Effector memory CD4-positive, alpha-beta T cell (primary cell): ENCODE measurements at places on chromosomes 6 and 20.

DNA sequence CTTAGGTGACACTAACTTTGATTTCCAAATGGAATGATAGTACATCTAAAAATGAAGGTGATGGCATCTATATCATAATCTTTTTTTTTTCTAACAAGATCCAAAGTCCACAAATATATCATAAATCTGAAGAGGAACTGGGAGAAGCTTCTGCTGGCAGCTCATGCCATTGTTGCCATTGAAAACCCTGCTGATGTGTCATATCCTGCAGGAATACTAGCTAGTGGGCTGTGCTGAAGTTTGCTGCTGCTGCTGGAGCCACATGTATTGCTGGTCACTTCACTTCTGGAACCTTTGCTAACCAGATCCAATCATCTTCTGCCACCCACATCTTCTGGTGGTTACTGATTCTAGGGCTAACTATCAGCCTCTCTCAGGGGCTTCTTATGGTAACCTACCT lies 27.4 kb upstream of the KHDC1 start:
- no peak for DNase-seq

GRCh38 chr6:89048288-89048923 lies 32.1 kb upstream of the PNRC1 start:
- DNase-seq = no peak

DNA sequence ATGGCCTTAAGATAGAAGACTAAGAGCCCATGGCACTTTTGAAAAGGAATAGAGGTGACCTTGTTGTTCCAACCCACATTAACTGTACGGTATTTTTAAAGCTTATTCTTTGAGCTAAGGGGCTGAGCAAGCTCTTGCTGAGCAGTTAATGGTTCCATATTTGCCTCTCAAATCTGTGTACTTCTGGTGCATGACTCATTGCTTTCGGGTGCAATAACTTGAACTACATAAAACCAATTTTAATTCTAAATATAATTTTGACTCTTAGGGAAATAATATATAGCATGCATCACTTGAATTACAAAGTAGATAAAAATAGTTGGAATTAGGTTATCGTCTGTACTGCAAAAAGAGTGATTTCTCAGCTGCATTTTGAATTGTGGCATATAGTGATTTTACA lies 348.1 kb upstream of the CITED2 start:
- no peak for DNase-seq

- no peak for DNase-seq
Measured at GRCh38 chr6:169166896-169167580, 86.6 kb downstream of the THBS2 start.

GRCh38 chr6:16244869-16245451 lies 6.6 kb downstream of the GMPR start:
- DNase-seq = no peak

DNA sequence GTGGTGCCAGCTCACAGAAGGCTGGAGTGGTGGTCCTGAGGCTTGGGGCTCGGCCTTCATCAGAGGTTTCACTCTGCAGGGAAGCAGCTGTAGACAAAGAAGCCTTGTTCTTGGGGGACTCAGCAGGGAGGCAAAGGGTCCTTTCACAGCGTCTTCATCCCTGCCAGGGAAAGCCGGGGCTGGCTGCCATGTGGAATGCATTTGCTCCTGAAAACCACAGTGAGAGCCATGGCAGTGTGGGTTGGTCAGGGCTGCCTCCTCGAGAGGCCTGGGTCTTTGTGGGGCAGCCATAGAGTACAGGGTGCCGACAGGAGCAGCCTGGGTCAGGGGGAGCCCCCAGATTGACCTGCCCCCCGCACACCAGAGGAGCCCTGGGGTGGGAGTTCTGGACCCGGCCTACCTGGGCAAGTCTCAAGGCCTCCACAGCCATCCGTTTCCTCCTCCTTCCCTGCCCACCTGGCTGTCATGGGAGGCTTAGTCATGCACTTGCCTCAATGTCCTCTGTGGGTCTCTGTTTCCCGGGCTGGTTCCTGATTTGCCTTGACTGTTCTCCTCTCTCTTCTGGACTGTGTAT lies 144.0 kb downstream of the CDC5L start:
- no peak for DNase-seq

- DNase-seq = no peak
Measured at GRCh38 chr6:22848121-22848520, 278.8 kb downstream of the HDGFL1 start.

- no peak for DNase-seq
Measured at GRCh38 chr6:163945808-163946207, 531.3 kb downstream of the QKI start.

- DNase-seq = no peak
Measured at GRCh38 chr20:9407805-9408421, 106.5 kb upstream of the LAMP5 start.

GRCh38 chr6:113351173-113351834 lies 505.8 kb upstream of the MARCKS start:
- no peak for DNase-seq

- no peak for DNase-seq
Measured at GRCh38 chr6:79392094-79392493, 145.1 kb downstream of the LCA5 start.

- DNase-seq = no peak
Measured at GRCh38 chr6:45289751-45290514, 38.2 kb upstream of the RUNX2 start.

DNA sequence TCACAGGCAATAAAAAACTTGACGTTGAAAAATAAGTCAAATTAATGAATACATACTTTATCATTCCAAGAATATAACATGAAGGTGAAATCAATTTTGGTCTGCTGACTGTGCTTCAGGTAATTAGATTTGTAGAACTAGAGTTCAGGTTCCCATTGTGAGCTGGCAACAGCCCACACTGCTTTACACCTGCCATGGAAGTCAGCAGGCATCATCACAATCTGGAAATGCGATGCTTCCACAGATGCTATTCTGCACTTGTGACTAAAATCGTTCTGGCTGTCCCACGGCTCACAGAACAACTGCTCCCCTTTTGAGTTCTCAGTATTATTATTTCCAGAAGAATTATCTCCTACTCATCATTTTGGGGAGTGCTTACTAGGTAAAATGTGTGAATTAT lies 62.6 kb upstream of the THEMIS start:
- no peak for DNase-seq

DNA sequence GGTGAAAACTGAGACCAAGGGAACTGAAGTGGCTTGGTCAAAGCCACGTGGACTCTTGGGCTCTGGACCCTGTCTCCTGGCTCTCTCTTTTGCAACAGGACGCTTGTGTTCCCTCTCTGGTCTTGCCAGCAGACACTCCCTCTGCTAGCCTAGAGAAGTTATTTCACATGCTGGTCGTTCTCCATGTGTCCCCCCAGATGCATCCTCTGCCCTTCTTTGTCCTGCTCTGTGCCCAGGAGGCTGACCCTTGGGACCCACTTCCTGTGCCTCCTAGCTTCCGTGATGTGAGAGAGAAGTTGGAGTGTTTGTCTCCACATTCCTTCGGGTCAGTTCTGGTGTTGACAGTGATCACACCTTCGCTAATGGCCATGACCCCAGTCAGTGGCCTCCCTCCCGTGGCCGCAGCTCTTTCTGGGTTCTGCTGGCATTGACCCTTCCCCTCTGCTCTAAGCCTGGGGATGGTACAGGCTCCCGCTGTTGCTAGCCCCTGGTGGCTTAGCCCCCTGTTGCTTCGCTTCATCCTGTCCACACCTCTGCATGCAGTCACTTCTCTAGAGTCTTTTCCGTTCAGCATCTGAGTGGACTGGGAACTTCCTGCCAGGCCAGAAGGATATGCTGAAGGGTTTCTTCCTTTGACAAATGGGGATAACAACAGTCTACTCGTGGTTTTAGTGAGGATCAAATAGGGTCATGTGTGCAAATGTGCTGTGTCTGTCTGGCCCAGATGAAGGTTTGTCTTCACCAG lies 70.1 kb upstream of the BMP2 start:
- DNase-seq = no peak

GRCh38 chr6:119183457-119183856 lies 105.0 kb upstream of the FAM184A start:
- DNase-seq = no peak

- DNase-seq = no peak
Measured at GRCh38 chr6:153102605-153103318, 28.3 kb downstream of the RGS17 start.

DNA sequence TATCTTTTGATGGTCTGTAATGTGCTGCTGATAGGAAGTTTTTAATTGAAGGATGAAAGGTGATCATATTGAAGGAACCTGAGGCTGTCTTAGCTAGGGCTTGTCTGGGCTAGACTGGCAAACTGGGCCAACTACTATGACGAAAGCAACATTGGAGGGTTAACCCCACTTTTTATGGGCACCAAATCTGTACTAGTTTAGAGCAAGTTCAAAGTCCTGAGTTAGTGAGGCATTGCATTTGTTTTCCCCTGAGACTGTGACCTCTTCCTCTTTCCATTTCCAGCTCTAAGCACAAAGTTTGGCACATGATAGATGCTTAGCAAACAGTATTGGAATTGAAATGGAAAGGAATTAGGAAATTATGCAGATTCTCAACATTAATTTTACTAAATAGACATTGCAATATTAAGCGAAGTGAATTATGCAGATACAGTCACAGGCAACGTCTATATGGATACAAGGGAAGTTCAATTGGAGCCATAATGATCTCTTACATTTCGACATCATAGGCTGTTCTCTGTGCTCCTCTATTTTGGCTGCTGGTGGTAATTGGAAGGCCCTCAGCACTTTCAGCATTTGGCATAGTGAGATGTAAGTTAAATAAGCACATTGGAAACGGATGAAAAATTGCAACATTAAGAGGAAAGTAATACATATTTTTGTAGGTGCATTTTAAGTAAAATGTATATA lies 22.2 kb downstream of the CEP57L1 start:
- no peak for DNase-seq

- DNase-seq = no peak
Measured at GRCh38 chr20:46572153-46572552, 21.7 kb upstream of the OCSTAMP start.

DNA sequence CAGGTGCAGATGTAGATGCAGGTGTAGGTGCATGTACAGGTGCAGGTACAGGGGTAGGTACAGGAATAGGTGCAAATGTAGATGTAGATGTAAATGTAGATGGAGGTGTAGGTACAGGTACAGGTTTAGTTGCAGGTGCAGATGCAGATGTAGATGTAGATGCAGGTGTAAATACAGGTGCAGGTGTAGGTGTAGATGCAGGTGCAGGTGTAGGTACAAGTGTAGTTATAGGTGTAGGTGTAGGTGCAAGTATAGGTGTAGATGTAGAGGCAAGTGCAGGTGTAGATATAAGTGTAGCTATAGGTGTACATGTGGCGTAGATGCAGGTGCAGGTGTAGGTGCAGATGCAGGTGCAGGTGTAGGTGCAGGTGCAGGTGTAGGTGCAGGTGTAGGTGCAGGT lies 34.2 kb upstream of the CDH4 start:
- no peak for DNase-seq

- no peak for DNase-seq
Measured at GRCh38 chr20:58630063-58630462, 21.0 kb upstream of the STX16 start.

DNA sequence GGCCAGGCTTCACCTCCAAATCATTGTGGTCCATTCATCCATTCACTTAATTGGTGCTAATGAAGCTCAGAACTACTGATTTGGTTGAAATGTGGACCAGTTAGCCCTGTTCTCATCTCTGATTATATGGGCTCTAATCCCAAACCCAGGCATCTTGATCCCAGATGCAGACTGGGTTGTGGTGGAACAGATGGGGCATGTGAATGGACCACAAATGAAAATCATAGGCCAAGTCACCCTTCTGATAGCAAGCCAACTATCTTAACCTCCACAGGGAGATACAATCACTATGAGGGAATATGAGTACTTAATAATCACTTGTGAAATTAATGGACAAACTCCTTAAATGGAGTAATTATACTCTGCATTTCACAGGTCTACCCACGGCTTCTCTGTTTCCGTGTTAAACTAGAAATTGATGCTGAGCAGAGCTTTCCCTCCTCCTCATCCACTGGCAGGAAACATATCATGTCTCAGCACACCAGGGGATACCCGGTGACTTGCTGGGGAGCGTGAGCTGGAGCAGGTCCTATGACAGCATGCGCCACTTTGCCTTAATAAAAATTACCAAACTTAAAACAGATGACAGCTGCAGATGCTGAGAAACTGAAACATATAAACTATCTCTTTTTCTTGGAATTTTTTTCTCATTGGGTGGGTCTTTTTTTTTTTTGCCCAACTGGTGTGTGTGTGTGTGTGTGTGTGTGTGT lies 108.8 kb upstream of the HEY2 start:
- no peak for DNase-seq

DNA sequence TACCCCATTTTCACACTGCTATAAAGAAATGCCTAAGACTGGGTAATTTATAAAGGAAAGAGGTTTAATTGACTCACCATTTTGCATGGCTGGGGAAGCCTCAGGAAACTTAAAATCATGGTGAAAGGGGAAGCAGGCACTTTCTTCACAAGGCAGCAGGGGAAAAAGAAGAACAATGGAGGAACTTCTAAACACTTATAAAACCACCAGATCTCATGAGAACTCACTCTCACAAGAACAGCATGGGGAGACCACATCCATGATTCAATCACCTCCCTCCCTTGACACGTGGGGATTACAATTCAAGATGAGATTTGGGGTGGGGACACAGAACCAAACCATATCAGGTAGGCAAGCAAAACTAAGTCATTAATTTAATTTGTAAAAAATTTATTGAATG lies 343.2 kb downstream of the FRK start:
- no peak for DNase-seq

GRCh38 chr6:18997375-18997826 lies 610.3 kb downstream of the RNF144B start:
- no peak for DNase-seq

DNA sequence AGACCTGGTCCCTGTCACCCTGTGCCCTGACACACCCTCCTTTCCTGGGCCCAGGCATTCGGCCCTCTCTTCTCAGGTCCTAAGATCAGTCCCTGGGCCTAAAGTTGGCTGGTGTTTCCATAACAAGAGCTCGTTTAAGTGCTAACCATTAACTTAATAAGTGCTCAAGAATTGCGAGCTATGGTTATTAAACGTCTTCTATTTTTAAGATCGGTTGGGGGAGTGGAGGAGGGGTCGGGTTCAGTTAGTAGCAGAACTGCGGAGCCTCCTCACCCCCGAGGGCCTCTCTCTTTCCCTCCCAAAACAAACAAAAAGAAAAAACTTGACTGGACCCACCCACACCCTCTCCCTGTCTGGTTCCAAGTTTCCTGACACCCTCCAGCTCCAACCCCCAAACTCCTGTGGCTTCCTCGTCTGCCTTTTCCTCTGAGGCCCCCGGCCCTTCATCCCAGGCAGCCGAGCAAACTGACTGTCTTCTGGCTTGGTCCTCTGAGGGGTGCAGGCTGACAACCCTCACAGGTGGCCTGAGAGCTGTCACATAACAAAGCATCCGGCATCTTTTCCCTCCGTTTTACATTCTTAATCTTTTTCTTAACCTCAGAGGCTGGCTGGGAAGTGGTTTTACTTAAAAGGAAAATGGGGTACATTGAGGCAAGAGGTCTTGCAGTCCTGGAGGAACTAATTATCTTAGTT lies 2.0 kb downstream of the STK35 start:
- no peak for DNase-seq

DNA sequence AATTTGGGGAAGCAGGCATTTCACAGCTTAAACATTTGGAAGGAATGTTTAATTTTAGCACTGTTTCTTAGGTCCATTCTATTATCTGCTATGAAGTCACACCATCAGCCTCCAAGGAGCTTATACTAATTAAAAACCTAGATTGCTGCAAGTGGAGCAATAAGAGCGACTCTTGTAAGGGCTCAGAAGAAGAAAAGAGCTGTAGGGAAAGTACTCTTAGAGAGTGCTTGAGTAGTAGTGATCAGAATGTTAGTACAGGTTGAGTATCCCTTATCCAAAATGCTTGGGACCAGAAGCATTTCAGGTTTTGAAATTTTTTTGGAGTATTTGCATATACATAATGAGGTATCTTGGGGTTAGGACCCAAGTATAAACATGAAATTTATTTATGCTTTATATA lies 285.3 kb downstream of the UBE3D start:
- no peak for DNase-seq
